EH (cell line): ENCODE measurements at places on chromosomes 13 and 19.

- no peak for DNase-seq
Measured at GRCh38 chr13:111326621-111326965, 6.2 kb downstream of the TEX29 start.

GRCh38 chr19:39765091-39766076 is 13.3 kb upstream of the LEUTX start:
- peak; percentile 55 for DNase-seq

DNA sequence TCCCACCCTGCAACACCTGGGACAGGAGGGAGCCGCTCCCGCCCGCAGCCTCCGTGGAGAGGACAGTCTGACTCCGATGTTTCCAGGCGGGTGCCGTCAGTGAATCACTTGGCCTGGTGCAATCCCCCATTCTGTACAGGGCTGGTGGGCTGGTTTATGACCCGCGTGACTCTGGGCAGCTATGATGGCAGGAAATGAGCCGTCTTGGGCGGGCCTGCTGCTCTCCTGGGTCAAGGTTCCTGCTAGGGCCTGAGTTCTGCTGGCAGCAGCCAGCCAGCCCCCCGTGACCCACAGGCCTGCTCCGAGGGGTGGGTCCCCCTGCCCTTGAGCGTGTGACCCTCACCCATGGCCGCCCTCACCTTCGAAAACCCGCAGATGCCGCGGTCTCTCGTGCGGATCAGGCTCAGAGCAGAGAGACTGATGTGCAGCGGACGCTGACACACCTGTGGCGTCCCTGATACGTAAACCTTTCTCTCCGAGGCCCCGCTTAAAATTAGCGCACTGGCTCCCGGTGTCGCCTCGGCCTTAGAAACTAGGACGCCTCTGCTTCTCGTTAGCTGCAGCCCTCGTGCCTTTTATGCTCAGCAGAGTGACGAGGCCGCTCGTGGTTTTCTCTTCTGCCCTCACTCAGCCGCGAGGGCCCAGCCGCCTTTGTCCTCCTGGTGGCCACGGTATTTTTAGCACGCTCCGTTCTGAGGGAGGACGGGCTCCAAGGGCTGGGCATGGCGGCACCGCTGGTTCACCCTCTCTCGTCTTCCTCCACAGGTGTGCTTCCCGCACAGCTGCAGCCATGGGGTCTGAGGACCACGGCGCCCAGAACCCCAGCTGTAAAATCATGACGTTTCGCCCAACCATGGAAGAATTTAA is 63.4 kb downstream of the KDM4B start:
- DNase-seq, result peak; percentile 19

DNA sequence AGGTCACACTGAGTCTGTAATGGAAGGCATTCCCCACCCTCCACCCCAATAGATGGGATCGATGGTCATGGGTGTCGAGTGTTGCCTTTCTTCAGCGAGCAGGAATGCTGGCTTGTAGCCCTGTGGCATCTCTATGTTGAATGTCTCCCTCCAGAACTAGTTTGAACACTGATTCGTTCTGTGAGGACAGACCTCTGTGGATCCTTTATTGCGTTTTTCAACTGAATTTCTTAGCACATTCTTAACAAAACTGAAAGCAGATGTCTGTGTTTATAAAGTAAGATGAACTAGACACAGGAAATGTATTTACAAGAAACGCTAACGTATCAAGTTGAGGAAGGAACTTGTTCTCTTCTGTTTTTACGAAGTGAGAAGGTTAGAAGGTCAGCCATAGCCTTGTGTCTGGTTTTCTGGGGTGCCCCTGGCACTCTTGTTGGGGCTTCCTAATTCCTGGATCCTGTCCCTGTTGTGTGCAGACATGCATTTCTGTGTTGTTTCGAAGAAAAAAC is 36.8 kb upstream of the TM9SF2 start:
- peak; percentile 81 for DNase-seq

DNA sequence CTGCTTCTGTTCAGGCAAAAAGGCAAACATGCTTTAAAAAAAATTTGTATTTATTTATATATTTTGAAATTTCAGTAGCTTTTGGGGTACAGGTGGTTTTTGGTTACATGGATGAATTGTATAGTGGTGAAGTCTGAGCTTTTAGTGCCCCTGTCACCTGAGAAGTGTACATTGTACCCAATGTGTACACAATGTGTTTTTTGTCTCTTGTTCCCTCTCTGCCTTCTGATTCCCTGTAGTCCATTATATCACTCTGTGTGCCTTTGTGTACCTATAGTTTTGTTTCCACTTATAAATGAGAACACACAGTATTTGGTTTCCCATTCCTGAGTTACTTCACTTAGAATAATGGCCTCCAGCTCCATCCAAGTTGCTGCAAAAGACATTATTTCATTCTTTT is 77.4 kb downstream of the PDS5B start:
- no peak for DNase-seq

DNA sequence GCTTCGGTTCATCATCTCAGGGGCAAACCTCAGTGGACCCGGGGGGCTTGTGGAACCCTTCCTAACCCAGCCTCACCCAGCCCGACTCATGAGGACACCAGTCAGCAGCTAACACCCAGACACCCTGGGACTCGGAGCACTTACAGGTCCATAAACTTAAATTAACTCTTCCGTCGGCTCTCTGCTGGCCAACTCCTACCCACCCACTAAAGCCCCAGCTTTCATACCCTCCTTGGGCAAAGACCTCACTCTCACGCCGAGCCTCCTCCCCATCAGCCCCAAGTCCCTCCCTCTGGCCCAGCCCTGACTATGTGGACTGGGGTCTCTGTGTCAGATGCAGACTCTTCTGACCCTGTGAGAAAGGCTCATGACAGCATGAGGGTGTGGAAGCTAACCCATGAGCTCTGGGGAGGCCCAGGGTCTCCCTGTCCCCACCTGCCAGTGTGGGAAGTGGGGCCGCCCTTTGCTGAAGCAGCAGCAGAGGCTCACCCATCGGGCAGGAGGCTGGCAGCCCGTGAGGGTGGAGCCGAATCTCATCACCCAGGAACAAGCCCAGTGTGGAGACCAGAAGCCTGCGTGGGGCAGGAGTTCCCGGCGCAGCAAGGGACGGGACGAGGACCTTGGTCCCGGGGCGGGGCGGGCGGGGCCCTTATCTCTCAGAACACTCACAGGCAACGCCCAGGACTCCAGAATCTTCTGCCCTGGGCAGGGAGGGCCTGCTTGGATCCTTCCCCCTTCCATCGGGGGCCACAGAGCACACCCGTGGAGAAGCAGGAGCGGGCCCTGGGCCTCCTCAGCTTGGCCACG is 19.8 kb downstream of the TCF3 start:
- no peak for DNase-seq

DNA sequence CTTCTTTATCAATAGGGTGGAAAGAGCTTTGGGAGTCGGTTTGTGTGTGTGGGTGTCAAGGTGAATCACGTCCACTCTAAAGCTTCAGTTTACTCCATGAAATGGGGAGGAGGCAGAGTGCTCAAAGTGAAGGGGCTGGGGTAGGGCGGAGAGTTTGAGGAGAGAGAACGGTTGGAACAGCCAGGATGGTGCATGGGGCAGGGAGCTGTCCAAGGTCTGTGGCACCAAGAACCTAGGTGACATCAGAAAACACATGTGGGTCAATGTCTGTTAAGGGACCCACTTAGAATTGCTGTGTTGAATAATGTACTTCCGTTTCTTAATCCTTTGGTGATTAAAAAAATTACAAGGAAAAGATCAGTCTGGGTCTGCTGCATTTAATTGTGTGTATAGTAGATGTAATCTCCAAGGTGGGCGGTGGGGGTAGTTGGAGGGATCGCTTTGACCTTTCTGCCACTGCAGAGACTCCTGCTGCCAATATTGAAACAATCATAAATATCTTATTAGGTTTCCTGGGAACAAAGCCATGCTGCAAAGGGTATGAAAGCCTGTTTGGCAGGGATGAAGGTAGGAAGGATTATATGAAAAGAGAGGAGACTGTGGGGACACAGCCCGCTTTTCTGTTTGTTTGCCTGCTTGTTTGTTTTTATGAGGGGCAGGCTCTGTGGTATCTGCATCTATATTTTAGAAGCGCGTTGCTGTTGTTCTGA is 122.3 kb downstream of the ATP8A2 start:
- DNase-seq, result no peak

- no peak for DNase-seq
Measured at GRCh38 chr19:46988614-46989230, 30.9 kb upstream of the NPAS1 start.

- DNase-seq, result no peak
Measured at GRCh38 chr19:15548648-15549047, 40.3 kb downstream of the CYP4F22 start.

DNA sequence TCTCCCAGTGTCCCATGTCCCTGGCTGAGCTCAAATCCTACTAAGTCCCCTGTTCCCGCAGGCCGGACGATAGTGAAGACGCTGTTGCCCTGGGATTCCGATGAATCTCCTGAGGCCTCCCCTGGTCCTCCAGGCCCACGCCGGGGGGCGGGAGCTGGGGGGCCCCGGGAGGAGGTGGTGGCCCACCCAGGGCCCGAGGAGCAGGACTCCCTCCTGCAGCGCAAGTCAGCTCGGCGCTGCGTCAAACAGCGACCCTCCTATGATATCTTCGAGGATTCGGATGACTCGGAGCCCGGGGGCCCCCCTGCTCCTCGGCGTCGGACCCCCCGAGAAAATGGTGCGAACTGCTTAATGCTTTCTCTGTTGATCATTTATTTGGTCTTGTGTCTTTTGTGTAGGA is 5.9 kb downstream of the KMT2B start:
- no peak for DNase-seq

GRCh38 chr19:1068009-1069001 is 1.3 kb downstream of the ARHGAP45 start:
- no peak for DNase-seq

GRCh38 chr19:50647879-50648615 is 1.2 kb upstream of the C19orf81 start:
- DNase-seq, result no peak

GRCh38 chr19:47241919-47242577 is 11.0 kb upstream of the BBC3 start:
- DNase-seq, result no peak

DNA sequence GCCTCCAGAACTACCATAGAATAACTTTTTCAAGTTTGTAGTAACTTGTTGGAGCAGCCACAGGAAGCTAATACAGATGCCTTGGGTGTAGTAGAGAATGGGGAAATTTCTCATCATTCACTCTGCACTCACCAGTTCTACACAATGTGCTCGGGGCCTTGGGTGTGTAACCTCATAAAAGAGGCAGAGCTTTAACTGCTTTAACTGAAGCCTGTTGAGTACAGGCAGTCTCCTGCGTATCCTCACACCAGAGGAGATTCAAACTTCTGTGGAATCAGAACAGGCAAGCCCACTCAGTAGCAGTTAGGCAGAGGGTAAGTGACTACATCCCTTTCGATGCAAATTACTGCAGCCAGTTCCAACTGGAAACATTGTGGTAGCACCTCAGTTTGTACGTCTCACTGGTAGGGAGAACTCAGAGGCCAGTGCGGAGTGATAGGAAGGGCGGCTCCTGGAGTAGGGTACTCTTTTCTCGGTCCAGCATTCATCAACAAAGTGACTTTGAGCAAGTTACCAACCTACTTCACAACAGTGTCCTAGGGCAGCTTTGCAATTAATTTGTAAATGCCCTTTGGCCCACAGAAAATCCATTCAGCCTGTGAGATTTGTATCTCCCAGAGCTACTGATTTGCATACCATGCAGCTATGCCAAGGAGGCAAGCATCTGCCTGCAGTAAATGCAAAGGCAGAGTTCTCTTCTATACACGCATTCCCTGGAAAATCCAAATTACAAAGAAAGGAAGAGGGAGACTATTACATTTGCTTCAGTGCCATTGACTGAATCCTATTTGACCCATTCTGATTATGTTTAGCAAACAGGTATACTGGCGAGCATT is 904.3 kb downstream of the DIAPH3 start:
- DNase-seq, result no peak

GRCh38 chr19:42233106-42233505 is 9.3 kb downstream of the GSK3A start:
- no peak for DNase-seq

GRCh38 chr13:62088165-62088564 is 672.5 kb upstream of the PCDH20 start:
- no peak for DNase-seq

- no peak for DNase-seq
Measured at GRCh38 chr19:1941146-1942077, at the start of gene CSNK1G2. CSNK1G2 (plus strand) TSS chr19:1941172; CDS start chr19:1969773, 28,601 bp downstream.
